RPMI8226 (cell line): ENCODE measurements at places on chromosomes 11 and 22.

- DNase-seq = peak; percentile 82
Observed at GRCh38 chr11:113189909-113190667, 124.3 kb upstream of the TTC12 start.

GRCh38 chr11:50037251-50037650, 4.6 kb downstream of the OR4C45 start:
- DNase-seq = no peak

- no peak for DNase-seq
Observed at GRCh38 chr11:70383664-70384565, 14.4 kb upstream of the CTTN start.

GRCh38 chr22:31278151-31278621, 14.1 kb downstream of the PIK3IP1 start:
- DNase-seq = no peak

- peak; percentile 76 for DNase-seq
Observed at GRCh38 chr11:47394322-47395222, 13.8 kb upstream of the SLC39A13 start.

DNA sequence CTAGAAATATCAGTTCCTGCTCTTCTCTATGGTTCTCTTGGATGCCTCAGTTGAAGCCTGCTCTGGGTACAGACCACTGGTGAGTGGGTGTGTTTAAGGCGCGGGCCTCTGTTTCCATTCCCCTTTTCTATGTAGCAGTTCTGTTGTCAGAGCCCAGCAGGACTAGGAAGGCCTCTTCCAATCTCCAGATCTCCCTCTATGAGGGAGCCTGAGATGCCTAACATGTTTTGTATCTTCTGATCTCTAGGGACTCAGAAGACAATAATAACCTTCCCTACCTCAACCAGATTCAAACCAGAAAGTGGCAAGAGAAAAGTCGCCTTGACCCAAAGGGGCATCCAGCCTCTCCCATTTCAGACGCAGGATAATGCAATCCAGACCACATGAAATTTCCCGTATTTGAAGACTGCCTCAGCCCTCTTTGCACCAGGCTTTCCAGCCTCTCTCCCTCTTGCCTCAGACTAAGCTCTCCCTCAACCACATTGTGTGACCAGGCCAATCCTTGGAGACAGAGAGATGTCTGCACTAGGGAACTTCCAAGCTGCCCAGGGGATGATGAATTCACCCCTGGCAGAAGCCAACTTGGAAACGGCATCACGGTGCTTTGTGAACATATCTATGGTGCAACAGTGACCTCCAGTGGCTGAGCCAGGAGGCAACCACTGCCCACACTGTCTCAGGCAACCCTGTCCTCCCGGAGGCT, 150.1 kb upstream of the UBASH3B start:
- DNase-seq = peak; percentile 43
